ENCODE measurements at places on chromosomes 5 and 9.

GRCh38 chr5:62199792-62200716, 106.0 kb upstream of the KIF2A start:
- DNase-seq = no peak

- DNase-seq = no peak
Observed at GRCh38 chr5:123422433-123423277, 548 bp downstream of the CEP120 start.

DNA sequence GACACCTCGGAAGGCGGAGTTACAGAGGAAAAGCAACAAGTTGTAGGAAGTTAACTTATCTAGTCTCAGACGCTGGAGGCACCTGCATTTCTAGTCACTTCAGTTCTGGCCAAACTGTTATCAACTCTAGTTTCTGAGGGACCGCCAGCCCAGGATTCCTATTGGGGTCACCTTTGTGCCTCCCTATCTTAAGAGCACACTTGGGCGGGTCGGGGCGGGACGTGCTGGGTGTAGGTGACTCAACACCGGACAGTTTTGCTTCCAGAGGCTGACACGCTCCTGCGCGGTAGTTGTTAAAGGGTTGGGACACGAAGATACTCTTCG, 679 bp upstream of the KDM4C start:
- no peak for DNase-seq

- no peak for DNase-seq
Observed at GRCh38 chr5:83488821-83489220, 17.3 kb downstream of the VCAN start.

GRCh38 chr5:60634051-60634450, 65.9 kb downstream of the DEPDC1B start:
- no peak for DNase-seq

DNA sequence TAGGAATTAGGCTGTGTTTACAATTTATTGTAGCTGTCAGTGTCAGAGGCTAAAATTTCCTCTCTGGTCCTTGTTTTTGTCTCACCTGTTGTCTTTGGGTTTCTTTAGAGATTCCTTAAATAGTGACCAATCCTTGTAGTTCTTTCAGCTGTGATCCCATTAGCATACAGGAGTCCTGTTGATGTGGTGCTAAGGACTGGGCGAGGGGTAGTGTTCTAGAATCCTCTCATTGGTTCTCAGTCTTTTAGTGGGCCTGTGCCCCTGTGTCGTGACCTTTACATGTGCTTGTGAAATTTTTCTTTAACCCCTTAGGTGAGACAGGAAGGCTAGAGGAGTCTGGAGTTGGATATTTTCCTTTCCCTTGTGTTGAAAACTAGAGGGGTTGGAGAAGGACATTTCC, 51.2 kb downstream of the ZNF618 start:
- no peak for DNase-seq

DNA sequence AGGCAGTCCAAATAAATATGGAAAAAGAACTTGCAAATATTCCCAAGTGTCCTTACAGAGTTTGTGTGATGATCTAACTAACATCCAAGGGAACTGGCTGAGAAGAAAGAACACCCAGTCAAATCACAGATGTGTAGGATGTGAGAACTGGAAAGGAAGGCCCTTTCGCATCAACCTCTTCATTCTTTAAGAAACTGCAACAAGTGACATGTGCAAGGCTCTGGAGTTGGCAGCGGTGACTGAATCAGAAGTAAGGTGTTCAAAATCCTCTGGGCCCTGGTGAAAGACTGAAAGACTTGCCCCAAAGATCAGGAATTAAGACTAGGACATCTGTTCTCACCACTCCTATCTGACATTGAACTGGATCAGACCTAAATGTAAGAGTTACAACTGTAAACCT, 88.7 kb downstream of the RAPGEF1 start:
- no peak for DNase-seq

GRCh38 chr5:172098883-172099282, 89.1 kb downstream of the STK10 start:
- DNase-seq = no peak

- no peak for DNase-seq
Observed at GRCh38 chr5:82799361-82800077, 277.7 kb downstream of the TMEM167A start.

- DNase-seq = no peak
Observed at GRCh38 chr9:19989213-19989612, 200.4 kb upstream of the SLC24A2 start.
